ENCODE measurements at places on chromosomes 5 and 9.

DNA sequence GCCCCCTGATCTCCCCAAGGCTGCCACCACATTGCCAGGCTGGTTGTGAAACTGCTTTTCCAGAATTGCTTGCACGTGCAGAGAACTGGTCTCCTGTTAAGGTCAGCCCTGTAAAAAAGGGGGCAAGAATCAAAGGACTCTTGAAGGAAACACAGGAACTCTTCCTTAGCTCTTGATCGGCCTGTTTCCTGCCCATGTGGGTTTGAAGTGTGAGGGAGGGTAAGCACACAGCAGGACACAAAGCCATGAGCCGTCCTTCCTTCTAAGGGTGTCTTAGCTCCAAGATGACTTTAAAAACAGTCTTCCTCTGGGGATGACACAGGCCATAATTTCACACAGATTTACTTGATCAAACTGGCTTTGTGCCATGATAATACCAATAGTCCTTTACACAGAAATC lies 36.1 kb downstream of the TEK start:
- H3K27me3 ChIP-seq, result no peaks in the 10 kb centered on the region
- no peak overlapping the region for H3K27ac ChIP-seq
- H3K4me1 ChIP-seq, result no peaks in the 10 kb centered on the region

DNA sequence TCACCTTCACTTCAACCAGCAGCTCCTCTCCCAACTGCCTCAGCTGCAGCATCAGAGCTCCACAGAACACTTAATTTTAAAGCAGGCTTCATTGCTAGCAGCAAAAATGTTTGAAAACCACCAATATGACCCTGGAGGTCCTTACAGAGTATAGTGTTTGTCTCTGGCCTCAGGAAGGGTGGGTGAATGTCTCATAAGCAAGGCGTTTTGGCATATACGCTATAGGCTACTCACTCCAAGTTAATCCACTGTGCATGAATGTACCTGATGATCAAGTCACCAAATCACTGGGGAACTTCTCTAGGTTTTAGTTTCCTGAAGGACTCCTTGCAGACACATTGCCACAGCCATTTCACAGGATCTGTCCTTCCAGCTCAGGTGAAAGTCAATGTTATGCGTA lies 125.3 kb downstream of the GABBR2 start:
- H3K27me3 ChIP-seq, result peaks cover 56% of the 10 kb centered on the region
- H3K4me1 ChIP-seq, result no peaks in the 10 kb centered on the region
- H3K36me3 ChIP-seq, result no peaks in the 10 kb centered on the region
- DNase-seq, result no peak
- no peak overlapping the region for H3K4me3 ChIP-seq

DNA sequence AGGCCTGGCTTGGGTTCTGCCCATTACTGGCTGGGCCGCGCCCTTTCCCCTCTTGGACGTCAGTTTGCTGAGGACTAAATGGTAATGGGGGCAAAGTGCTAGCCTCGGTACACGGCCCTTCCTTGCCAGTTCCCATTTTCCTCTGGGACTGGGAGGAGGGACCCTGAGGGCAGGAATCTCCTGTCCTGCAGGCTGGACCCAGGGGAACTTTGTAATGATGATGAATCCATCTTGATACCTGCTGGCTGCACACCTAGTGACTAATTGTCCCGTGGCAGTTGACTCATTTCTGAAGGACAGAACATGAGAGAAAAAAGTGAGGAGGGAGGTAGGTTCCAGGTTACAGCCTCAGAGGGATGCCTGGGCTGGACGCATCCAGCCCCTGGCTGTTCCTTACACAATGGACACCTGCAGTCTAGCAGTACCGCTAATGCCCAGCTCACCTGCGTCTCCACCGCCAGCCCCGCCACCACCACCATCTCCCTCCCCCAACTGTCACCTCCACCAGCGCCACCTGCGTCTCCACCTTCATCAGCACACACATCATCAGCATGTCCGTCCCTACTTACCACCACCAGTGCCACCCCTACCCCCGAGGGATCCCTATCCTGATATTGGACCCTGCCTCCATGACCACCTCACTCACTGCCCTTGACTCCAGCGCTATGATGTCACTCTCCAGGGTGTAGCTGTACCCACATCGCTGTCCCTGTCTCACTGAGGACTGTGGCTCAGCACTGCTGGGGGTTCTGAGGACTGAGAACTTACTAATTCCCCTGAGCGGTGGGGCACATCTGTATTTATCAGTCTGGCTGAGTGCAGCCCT lies 4.3 kb downstream of the CDHR2 start:
- no peak for DNase-seq
- peaks cover 13% of the 10 kb centered on the region for H3K4me1 ChIP-seq
- H3K27me3 ChIP-seq, result no peaks in the 10 kb centered on the region
- no peak overlapping the region for H3K4me3 ChIP-seq

GRCh38 chr9:13358128-13358527 lies 78.6 kb upstream of the MPDZ start:
- H3K36me3 ChIP-seq, result no peaks in the 10 kb centered on the region
- H3K27me3 ChIP-seq, result no peaks in the 10 kb centered on the region
- no peak overlapping the region for H3K4me3 ChIP-seq
- H3K4me1 ChIP-seq, result no peaks in the 10 kb centered on the region
- DNase-seq, result no peak
- no peak overlapping the region for H3K27ac ChIP-seq

DNA sequence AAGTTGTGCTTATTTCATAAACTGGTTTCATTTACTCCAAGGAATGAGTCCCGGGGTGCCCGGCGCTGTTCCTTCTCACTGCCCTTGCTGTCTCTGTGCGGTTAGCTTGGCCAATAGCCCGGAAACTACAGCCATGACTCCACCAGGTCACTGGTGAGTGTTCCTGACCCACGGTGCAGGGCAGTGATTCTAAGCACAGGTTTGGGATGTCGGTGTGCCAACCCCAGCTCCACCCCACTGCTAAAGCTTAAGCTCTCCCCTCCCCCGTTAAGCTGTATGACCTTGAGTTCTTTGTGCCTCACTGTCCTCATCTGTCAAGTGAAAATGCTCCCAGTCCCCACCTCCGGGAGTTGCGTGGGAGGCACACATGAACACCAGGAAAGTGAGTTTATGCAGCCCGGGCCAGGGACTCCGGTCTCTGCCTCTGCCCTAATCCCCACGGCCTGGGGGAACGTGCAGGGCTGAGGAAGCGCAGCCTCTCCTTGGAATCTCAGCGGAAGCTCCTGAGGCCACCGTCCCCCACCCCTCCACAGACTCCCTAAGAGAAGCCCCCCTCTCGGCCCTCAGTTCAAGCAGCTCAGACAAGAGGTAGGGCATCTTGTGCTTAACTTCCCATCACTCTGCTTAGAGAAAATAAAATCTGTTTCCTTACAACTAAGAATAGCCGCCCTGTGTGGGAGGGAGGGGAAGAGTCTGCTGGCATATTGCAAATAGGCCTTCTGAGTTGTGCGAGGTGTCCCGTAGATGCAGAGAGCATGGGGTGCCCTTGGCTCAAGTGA lies 92.0 kb upstream of the RAI14 start:
- no peaks in the 10 kb centered on the region for H3K4me1 ChIP-seq
- H3K36me3 ChIP-seq, result no peaks in the 10 kb centered on the region
- no peak overlapping the region for H3K4me3 ChIP-seq
- H3K27ac ChIP-seq, result no peak overlapping the region
- H3K27me3 ChIP-seq, result no peaks in the 10 kb centered on the region

- no peak overlapping the region for H3K4me3 ChIP-seq
Observed at GRCh38 chr9:80951675-80952074, 737.7 kb downstream of the TLE1 start.

DNA sequence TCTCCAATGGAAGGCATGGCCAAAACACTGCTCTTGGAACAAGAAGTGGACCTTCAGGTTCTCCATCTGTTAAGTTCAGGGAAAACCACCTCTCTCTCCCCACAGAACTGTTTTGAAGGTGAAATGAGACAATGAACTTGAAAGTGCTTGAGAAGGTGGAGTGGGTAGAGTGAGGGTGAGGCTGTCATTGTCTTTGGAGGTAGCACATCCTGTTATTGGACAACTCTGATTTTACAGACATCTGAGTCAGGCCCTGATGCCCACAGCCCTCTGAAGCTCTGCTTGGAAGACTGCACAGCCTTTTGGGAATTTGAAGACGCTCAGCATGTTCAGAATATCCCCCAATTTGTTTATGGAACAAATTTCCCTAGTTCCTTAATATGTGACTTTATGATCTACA lies 27.6 kb upstream of the TEX48 start:
- DNase-seq, result no peak
- H3K27me3 ChIP-seq, result no peaks in the 10 kb centered on the region
- no peak overlapping the region for H3K4me3 ChIP-seq

DNA sequence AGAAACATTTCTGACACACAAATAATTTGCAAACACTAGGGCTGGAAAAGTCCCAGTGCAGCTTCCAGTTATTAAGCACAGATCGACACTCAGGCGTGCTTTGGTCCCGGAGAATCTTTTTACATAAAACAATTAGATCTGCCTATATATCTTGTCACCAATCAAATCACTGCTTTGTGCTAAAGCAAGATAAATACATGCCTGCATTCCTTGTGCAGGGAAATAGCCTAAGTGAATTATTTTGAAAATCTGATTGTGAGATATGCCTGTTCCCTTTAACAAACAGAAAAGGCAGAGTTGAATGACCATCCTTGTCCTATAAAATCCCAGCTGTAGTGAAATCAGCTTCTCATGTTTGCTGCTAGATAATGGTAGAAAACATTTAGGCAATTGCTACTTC lies 604.4 kb downstream of the CCDC171 start:
- peaks cover 20% of the 10 kb centered on the region for H3K27me3 ChIP-seq
- H3K4me1 ChIP-seq, result peaks cover 4% of the 10 kb centered on the region
- no peak overlapping the region for H3K27ac ChIP-seq
- no peak overlapping the region for H3K4me3 ChIP-seq
- H3K36me3 ChIP-seq, result no peaks in the 10 kb centered on the region
- no peak for DNase-seq

DNA sequence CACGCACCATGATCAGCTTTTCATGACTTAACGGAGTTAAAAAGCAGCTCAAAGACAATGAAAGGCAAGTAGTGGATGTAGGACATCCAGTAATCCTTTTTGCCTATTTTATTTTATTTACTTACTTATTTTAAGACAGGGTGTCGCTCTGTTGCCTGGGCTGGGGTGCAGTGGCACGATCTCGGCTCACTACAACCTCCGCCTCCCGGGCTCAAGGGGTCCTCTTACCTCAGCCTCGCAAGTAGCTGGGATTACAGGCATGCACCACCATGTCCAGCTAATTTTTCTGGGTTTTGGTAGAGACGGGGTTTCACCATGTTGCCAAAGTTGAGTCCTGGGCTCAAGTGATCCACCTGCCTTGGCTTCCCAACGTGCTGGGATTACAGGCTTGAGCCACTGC lies 148.9 kb downstream of the DAB2IP start:
- H3K36me3 ChIP-seq, result no peaks in the 10 kb centered on the region
- no peaks in the 10 kb centered on the region for H3K4me1 ChIP-seq
- H3K4me3 ChIP-seq, result no peak overlapping the region

DNA sequence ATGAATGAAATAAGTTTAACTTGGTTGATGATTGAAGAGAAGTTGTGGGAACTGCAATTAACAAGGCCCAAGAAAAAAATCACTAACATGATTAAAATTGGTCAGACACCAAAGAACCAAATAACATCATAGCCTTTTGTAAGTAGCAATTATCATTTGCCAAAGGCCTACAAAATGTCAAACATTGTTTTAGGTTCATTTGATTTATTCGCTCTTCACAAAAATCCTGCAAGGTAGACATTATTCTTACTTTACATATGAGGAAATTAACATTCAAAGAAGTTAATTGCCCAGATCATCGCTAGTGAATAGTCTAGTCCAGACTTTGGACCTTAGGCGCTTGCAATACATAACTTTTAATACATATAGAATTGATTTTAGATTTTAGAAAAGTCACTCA lies 2.6 kb downstream of the POLK start:
- no peak overlapping the region for H3K4me3 ChIP-seq
- peaks cover 29% of the 10 kb centered on the region for H3K4me1 ChIP-seq
- peak overlapping the region; percentile 5 for H3K27ac ChIP-seq
- H3K36me3 ChIP-seq, result no peaks in the 10 kb centered on the region
- no peaks in the 10 kb centered on the region for H3K27me3 ChIP-seq
